Stimulated activated naive CD4-positive, alpha-beta T cell (primary cell): ENCODE measurements at places on chromosomes 2 and 18.

- DNase-seq = no peak
Observed at GRCh38 chr2:98087447-98088020, 567 bp downstream of the VWA3B start.

GRCh38 chr2:191315365-191315752, 70.2 kb downstream of the MYO1B start:
- DNase-seq = no peak

DNA sequence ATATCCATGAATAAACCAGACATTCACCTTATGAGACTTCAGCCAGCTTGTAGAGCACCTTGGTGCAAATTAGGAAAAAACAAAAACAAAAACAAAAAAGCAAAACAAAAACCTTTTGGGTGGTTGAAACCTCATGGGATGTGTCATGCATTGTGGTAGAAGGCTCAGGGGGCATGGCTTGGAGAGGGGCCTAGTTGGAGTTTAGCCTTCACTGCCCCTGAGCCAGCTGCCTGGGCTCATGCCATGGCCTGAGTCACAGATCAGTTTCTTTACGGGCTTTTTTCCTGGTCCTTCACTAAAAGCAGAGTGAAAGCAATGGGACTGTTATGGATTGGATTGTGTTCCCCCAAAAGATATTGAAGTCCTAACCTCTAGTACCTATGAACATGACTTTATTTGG, 22.0 kb upstream of the DAPL1 start:
- DNase-seq = no peak

DNA sequence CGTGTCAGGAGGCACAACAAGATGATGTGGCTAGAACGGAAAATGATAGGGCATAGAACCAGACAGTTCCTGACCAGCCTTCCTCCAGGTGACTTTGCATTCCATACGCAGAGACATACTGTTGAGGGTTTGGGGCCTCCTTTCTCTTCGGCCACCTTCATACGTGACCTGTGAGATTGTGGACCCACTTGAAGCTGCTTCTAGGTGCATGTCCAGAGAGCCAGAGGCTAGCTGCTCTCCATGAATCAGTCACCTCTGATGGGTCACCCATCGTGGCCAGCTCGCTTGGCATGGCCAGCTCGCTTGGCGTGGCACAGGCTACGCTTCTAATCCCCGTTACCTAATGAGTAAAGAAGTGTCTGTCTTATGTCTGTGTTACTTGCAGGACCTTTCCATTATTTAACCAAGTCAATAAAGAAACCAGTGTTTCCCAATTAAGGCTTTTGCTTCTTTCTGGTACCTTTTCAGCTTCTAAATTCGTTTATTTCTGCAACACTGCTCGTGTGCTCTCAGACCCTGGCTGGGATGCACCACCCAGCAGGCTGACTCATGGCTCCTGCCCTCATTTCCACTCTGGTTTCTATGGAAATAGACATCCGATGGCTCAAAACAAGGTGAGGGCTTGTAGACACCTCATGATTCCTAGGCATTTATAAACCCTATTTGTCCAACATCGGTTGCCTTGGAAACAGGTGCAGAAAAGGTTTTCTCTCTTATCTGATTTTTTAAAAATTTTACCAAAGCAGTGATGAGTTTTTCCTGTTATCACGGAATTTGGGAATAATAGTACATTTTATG, 86.7 kb upstream of the B3GNT7 start:
- DNase-seq = no peak

DNA sequence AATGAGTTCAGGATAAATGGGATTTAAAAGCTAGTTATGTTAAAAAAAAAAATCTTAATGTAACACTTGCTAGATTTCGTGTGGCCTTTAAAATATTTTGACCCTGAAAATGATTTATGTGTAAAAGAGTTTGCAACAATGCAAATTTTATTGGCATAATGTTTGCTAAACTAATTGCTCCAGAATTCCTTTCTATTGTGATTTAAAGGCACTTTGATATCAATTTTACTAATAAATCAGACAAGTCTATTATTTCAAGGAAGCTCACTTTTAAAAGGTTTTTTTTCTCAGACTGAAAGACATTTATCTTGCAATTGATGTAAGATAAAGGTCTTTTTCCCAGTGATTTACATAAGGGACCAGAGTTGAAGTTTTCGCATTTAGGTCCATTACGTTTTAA, 17.5 kb downstream of the AP1S3 start:
- DNase-seq = no peak

- DNase-seq = no peak
Observed at GRCh38 chr2:238077292-238077691, 16.5 kb downstream of the SCLY start.

- no peak for DNase-seq
Observed at GRCh38 chr2:222049946-222050345, 248.9 kb downstream of the PAX3 start.
